ENCODE measurements at places on chromosomes 6 and 20.

DNA sequence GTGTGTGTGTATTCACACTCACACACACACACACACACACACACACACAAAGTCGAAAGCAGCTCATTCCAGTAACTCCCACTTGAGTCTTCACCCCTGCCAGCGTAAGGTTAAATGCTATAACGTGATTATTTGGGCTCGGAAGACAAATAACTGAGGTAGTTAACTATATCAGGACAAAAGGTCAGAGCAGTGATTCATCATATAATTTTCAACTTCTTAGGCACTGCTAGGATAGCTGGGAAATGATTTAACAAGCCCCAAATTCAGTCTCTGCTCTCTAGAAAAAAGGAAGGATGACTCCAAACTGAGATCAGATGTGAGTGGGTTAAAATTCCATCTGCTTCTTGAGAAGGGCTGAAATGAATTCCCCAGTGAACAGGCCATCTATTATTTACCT is 30.7 kb downstream of the HDGFL1 start:
- DNase-seq, result no peak

- no peak for DNase-seq
Observed at GRCh38 chr6:132708771-132709170, 5.1 kb downstream of the VNN1 start.

- no peak for DNase-seq
Observed at GRCh38 chr6:24356310-24356973, 1.4 kb downstream of the DCDC2 start.

DNA sequence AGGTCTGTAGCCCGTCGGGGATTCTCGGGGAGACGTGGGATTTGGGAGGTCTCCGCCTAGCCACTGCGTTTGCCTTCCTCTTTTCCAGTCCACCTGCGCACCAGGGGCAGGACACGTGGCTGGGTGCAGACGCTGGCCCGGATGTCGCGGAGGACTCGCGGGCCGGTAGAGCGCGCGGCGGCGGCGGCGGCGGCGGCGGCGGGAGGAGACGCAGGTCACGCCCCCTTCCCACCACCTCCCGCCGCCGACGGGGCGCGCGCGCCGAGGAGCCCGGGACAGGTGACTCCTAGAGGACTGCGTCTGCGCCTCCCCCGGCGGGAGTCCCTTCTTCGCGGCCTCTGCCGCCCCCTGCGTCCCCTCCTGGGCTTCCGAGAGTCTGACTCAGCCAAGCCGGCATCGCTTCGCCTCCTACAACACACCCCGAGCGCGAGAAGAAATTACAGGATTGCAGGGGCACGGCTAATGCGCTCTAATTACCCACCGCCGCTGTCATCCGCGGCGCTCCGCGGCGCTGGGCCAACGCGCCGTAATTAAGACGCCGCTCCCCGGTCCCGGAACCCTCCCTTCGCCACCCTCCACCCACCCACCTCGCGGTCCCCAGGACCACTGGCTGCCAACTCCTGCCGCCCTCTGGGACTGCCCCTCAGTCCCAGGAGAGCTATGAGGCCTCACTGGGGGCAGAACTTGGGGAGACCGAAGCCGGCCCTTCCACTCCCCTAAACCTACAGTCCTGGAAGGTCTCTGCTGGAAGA is 124.5 kb downstream of the MRPL14 start:
- DNase-seq, result no peak

DNA sequence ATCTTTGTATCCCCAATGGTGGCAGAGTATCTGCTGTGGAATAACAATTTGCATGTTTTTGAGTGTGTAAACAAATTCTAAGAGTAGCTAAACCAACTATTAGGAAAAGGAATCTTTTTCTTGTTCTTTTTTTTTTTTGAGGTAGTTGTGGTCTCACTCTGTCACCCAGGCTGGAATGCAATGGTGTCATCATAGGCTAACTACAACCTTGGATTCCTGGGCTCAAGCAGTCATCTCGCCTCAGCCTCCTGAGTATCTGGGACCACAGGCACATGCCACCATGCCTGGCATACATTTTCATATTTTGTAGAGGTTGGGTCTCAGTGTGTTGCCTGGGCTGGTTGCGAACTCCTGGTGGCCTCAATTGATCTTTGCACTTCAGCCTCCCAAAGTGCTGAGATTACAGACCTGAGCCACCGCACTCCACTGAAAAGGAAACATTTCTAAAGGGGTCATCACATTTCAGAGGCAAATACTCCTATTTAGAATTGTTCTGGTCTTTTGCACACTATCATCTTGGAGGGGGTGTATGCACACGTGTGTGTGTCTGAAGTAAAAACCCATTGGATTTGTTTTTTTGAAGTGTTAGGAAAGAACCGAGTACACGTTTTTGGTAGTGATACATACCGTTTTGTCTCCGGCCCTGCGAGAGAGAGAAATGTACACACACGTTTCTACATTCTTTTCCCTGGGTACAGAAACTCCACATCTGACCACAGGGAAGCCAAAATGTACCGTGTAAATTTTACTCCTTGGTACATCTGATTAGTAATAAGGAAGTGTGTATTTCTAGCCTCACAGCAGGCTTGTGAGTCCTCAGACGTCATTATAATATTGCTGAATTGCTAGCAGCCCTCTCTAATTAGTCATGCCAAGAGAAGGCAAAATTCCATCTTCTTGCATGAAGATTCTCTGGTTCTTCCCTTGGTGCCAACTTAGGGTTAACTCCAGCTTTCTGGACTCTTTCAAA is 183.6 kb downstream of the JARID2 start:
- no peak for DNase-seq

- no peak for DNase-seq
Observed at GRCh38 chr6:13242590-13242989, 85.7 kb downstream of the TBC1D7 start.

DNA sequence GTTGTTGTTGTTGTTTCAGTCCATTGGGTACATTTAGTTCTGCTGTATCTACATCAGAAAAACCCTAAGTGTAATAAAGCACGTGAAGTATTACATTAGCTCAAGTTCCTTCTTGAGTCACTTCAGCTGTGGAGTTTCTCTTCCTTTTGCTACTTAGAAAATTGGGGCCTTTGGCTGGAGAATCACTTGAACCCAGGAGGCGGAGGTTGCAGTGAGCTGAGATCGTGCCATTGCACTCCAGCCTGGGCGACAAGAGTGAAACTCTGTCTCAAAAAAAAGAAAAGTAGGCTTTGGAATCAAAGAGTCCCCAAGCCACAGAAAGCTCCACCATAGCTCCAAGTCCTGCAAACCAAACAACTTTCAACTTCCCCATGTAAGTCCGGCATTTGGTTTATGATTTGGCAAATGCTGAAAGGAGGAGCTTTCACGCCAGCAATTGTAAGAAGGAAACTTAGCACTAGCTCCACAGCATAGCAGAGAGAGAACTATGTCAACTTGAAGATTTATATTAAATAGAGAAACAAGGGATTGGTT is 56.5 kb upstream of the RNF144B start:
- DNase-seq, result no peak

DNA sequence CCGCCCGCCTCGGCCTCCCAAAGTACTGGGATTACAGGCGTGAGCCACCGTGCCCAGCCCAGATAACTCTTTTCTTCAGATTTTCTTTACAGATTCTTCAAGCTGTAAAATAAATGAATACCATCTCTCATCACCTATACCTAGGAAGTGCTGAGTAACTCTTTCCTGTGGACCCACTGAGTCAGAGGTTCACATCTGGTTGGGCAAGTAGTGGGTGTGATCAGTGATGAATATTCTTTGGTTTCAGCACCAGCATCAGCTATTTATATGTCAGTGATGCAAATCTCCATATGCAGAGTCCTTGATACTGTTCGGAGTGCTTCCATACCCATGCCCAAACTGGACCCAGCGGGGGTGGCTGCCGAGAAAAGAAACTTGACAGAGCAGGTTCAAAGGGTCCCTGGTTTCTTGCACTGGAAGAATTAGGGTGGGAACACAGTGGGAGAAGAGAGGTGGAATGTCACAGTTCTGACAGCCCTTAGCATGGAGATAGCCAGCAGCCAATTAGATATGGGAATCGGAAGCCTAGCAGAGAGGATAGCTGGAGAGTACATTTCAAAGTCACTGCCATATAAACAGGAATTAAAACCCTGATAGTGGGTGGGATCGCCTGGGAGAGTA is 64.9 kb upstream of the DDR1 start:
- DNase-seq, result no peak

- no peak for DNase-seq
Observed at GRCh38 chr6:159043947-159044346, 844 bp downstream of the TAGAP start.

- DNase-seq, result no peak
Observed at GRCh38 chr6:106648651-106649308, 19.4 kb downstream of the QRSL1 start.
